Hypothalamus (tissue), 51 donors: ENCODE measurements at places on chromosomes 7 and 10.

- DNase-seq, result no peak
Observed at GRCh38 chr10:83702731-83703130, 436.6 kb upstream of the GHITM start.

GRCh38 chr10:58140691-58141347 lies 126.9 kb downstream of the IPMK start:
- no peak for DNase-seq

- DNase-seq, result no peak
Observed at GRCh38 chr10:77313066-77313750, 324.4 kb downstream of the KCNMA1 start.

DNA sequence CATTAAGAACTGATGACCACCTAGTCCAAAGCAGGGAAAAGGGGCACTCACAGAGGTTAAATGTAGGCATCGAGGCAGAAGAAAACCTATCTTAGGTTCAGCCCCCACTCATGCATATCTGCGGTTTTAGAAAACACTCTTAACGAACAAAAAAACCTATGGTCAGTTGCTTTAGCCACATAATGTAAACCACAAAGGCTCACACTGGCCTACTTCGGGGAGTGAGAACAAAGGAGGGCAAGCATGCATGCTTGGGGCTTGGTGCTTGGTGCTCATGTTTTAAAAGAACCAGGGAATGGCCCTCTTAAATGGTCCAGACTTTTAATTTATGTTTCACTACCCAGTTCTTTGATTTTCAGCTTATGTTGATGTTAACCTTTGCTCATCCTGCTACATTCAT lies 14.2 kb downstream of the INSYN2A start:
- no peak for DNase-seq

DNA sequence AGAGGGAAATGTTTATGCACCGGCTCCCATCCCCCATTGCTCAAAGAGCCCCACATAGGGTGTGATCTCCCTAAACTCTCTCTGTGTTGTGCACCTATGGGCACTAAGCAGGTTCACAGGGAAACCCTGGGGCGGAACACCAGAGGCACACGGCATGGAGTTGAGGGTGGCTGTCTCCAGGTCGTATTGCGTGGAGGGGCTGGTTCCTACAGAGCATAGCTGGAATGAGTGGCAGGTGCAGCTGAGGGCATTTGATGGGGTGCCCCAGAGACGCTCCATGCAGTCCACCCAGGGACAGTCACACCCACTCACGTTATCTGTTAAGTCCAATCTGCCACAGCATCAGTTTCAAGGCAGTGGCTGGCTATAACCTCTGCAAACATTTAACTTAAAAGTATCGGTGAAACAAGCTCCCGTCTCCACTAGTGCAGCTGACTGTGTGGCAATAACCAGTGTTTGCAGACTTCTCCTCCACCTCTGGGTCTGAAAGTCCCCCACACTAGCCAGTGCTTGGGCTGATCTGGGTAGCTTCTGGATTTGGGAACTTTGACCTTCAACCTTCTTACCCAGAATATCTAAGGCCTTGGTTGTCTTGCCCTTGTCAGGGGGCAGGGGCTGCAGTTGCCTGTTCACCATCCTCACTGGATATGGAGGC lies 249.2 kb upstream of the ZNF32 start:
- DNase-seq, result no peak

DNA sequence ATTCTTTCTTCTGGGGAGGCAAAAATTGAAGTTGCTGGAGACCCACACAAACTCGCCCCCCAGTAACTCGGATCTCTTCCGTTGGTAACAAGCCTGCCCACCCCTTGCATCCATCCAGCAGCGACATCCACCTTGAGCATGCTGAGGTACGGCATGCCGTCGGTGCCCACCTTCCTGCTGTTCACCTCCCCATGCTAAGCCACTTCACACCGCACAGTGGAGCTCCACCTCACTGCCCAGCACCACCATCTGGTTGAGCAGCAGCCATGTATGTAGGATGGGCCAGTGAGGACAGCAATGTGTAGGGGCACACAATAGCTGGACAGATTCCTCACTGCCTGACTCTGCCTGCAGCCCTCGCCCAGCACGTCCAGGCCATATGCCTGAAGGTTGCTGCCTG lies 138.1 kb upstream of the ZNF92 start:
- no peak for DNase-seq

- no peak for DNase-seq
Observed at GRCh38 chr7:104241538-104242209, 33.9 kb upstream of the ORC5 start.

DNA sequence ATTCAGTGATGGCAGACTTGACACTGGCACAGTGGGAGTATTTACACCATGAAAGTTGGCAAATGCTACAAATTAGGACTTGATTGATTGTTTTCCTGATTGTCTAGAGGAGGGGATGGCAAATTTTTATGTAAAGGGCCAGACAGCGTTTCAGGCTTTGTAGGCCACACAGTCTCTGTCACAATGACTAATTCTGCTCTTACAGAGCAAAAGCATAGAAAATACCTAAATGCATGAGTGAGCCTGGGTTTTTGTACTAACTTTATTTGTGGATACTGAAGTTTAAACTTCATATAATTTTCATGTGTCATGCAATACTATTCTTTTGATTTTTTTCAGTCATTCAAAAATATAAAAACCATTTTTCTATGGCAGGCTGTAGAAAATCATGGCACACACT lies 9.0 kb upstream of the ARMS2 start:
- no peak for DNase-seq

DNA sequence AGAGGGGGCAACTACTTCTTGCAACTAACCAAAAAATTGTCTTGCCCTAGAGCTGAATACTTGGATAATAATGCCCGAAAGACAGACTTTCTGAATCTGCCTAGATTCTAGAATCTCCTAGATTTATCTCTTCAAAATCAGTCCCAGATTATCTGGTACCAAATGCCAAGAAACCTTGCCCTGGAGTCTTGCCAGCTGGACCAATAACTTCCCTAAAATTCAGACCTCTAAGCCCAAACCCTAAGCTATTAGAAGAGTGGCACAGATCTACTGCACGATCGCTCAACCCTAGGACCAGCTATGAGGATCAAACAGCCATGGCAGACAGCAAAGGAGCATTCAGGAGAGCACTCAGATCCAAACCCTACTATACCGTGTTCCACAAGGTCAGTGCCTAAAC lies 45.0 kb downstream of the ARMH3 start:
- no peak for DNase-seq

GRCh38 chr7:151689196-151689971 lies 169.7 kb upstream of the RHEB start:
- peak; percentile 45 for DNase-seq

DNA sequence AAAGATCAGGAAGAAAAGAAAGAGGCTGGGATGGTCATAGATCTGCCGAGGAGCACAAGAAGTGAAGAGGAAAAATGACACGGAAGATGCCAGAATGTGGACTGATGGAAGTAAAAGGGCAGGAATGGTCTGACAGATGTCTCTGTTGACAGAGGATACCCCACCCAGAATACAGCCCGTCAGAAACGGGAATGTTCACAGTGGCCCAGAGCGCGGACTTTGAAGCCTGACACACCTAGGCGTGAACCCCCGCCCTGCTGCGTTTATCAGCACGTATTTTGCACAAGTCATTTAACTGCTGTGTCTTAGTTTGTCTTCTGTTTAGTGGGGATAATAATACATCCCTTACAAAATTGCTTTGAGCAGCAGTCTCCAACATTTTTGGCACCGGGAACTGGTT lies 27.1 kb downstream of the AKR1B1 start:
- DNase-seq, result no peak

- DNase-seq, result no peak
Observed at GRCh38 chr7:85750454-85750949, 563.6 kb upstream of the SEMA3D start.

DNA sequence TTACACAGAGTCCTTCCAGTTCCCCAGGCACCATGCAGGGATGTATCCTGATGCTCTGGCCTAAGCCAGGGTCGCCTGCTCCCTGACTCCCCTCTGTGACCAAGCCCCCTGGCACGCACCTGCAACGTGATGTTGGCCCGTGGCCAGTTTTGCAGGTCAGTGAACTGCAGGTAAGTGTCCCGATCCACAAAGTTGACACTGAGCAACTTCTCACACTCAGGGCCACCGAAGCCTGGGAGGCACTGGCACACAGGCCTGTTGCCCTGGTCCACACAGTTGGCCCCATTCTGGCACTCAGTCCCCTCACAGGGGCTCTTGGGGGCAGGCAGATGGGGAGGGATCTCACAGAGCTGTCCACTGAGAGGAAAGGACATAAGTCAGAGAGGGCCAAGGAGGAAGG lies 174.3 kb downstream of the LCOR start:
- no peak for DNase-seq

- DNase-seq, result no peak
Observed at GRCh38 chr7:133560900-133561299, 308.0 kb downstream of the EXOC4 start.

- DNase-seq, result no peak
Observed at GRCh38 chr10:73088304-73088703, 8.4 kb downstream of the P4HA1 start.

GRCh38 chr10:1199345-1199673 lies 143.1 kb downstream of the WDR37 start:
- no peak for DNase-seq

GRCh38 chr7:86833360-86833759 lies 189.7 kb downstream of the GRM3 start:
- no peak for DNase-seq

- DNase-seq, result no peak
Observed at GRCh38 chr7:71843676-71844075, 568.5 kb downstream of the CALN1 start.

- DNase-seq, result no peak
Observed at GRCh38 chr10:8051109-8051821, 3.2 kb upstream of the GATA3 start.

DNA sequence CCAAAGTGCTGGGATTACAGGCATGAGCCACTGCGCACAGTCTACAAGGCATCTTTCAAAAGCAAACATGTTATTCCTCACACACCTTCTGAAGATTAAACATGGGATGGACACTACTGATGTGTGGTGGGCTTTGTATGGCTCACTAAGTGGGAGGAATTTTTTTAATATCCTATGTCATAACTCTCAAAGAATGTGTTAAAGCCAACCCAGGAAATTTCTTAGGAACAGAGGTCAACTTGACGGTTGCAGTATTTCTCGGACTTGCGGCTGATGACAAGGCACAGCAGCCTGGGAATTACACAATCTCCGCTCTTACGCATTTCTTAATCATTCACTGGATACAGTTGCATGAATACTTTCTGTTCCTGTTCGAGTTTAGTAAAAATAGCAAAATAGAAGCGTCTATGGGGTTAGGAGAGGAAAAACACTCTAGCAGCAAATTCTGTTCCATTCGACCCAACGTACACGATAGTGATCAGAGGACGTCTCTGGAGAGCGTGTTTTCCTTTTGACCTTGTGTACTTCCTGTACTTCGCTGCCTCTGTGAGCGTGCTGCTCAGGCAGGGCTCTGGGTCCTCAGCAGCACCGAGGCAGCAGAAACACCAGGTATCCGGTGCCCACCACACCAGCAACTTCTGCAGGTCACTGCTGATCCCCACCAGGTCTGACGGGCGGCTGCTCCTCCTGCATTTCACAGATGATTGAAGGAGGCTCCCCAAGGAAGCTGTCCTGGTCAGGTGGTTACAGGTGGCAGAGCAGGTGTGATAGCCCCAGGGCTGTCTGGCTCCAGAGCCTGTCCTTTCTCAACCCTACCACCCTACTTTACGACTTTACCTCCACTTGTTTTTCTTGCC lies 26.4 kb upstream of the SRGN start:
- DNase-seq, result no peak

DNA sequence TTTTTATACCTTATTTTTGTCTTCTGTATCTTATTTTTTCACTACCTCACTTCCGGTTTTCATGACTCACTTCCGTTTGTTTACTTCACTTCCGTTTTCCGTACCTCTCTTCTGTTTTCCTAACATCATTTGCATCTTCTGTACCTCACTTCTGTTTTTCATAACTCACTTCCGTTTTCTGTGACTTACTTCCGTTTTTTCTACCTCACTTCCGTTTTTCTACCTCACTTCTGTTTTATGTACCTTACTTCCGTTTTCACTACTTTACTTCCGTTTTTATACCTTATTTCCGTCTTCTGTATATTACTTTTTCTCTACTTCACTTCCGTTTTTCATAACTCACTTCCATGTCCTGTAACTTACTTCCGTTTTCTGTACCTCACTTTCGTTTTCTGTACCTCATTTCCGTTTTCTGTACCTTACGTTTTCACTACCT lies 492.5 kb upstream of the AKR1E2 start:
- no peak for DNase-seq

- DNase-seq, result no peak
Observed at GRCh38 chr10:96511044-96511945, 2.4 kb downstream of the TLL2 start.

DNA sequence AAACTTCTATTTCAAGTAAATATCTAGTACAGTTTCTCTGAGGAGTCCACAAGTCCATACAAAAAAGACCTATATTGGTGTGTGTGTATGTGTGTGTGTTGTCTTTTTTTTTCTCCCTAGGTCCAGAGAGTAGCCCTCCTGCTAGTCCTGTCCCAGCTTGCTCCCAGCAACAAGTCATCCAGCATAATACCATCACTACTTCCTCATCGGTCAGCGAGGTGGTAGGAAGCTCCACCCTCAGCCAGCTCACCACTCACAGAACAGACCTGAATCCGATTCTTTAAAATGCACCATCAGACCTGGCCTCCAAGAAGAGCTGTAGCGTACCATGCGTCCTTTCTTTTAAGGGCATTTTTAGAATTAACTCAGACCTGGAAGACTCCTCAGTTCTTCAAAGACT lies 139.1 kb downstream of the TRIL start:
- DNase-seq, result no peak

- DNase-seq, result no peak
Observed at GRCh38 chr10:20618011-20618547, 279.0 kb downstream of the NEBL start.

- no peak for DNase-seq
Observed at GRCh38 chr7:80967071-80967916, 48.4 kb upstream of the SEMA3C start.

DNA sequence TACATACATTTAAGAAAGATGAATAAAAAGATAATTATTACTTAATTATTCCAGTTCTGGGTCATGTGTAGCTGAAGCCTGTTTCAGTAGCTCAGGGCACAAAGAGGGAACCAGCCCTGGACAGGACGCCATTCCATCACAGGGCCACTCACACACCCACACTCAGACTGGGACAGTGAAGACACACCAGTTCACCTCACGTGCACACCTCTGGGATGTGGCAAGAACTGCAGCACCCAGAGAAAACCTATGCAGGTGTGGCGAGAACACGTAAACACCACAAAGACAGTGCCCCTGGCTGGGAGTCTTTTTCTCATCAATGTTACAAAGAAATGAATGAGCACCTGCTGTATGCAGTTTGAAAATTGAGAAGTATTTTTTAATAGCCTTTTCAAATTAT lies 1.6 kb upstream of the IDI1 start:
- DNase-seq, result no peak

- DNase-seq, result no peak
Observed at GRCh38 chr7:47634273-47634672, 52.4 kb upstream of the TNS3 start.

DNA sequence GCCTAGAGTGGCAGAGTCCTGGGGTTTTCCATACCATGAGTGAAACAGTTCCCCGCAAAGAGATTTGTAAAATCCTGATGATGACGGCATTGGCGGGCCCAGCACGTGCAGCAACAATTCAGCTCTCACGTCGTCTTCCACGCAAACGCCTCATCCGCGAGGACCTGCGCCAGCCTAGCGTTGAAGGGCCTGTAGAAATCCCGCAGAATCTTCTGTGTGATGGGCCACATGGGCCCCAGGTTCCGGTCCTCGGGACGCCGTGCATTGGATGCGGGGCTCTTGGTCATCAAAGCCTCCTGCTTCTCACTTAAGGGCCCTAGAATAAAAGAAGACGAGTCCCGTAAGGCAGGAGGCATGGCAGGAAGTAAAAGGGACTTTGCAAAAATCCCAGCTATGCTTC lies 83.4 kb downstream of the CHST15 start:
- no peak for DNase-seq
